ENCODE measurements at places on chromosomes 16 and 17.

GRCh38 chr17:67716405-67716798 is 1.3 kb upstream of the NOL11 start:
- no peak for DNase-seq

DNA sequence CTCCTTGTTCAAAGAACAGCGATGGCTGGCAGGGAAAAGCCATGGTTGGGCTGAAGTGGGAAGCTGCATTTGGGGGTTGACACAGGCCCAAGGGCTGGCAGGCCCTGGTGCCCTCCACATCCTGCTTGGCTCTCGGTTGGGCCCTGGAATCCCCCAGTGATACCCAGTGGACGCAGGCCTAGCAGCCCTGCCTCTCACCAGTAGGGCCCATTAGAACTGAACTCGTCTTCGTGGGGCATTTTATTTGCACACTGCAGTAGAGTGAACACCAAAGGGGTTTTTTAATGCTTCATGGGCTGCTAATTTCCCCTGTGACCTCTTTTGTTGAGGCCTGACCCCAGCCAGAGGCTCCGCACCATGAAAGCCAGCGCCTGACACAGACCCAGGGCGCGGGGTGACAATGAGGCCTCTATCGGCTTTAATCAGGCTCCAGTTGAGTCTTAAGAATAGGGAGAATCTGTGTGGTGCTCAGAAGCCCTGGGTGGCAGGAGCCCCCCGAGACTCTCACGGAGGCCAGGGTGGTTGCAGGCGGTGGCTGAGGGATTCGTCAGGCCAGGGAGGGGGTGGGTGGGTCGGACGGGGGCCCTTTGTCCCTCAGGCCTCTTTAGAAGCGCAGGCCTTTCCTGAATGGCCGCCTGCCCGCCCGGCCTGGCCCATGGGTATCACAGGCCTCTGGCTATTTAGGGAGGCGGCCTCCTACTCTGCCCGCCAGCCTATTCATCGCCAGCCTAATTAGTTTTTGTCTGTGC is 199.3 kb downstream of the NTN1 start:
- DNase-seq, result no peak

DNA sequence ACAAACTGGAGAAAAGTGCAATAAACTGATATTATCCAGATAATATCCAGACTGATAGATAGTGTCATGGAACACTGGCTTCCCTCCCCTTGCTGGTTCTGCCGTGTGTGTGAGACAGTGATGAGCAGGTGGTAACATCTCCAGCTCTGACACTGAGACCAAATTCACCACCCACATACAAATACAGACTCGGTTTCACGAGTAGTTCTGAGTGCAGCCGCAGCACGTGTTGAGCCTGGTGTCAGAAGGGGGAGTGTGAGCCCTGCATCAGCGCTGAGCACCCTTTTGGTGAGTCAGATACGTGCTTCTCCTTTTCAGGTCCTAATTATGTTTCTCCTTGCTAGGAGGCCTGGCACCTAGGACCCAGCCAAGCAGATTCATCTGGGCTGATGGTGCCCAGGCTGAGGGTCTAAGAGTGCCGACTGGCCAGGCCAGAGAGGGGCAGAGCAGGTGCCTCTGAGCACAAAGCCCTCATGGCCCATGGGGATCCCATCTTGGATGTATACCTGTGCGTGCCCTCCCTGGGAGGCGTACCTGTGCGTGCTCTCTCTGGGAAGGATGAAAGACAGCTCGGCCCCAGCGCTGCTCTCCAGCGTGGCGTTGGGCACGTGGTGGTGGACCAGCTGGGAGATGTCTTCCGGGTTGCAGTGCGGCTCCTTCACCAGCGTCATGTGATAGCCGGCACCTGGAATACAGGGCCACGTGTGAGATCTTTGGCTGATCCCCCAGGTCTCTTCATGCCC is 27.3 kb upstream of the RNPS1 start:
- DNase-seq, result no peak

- DNase-seq, result no peak
Observed at GRCh38 chr17:8820311-8821010, 21.3 kb upstream of the MFSD6L start.

DNA sequence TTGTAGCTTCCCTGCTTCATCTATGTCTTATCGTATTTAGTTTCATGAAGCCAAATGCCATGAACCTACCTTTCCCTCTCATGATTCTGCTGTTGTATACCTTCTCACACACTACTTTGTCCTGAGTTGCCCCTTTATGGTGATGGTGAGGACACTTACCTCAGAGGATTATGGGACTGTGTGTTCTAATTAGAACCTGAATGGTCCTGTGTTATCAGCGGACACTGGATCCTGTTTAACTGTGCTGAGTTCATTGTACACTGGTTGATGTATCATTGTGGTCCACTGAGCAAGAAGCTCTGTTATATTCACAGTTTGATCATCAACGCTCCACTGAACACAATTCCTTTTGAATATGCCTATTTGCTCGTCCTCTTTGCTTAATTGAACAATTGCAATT is 343.0 kb downstream of the RBFOX1 start:
- no peak for DNase-seq

- no peak for DNase-seq
Observed at GRCh38 chr16:22614271-22614947, 103.7 kb downstream of the NPIPB5 start.

- DNase-seq, result peak; percentile 27
Observed at GRCh38 chr16:67917140-67917851, 14.4 kb downstream of the CTRL start.

GRCh38 chr17:43741636-43742035 is 17.0 kb downstream of the SOST start:
- no peak for DNase-seq

- DNase-seq, result no peak
Observed at GRCh38 chr16:20903116-20903898, 2.7 kb downstream of the LYRM1 start.

DNA sequence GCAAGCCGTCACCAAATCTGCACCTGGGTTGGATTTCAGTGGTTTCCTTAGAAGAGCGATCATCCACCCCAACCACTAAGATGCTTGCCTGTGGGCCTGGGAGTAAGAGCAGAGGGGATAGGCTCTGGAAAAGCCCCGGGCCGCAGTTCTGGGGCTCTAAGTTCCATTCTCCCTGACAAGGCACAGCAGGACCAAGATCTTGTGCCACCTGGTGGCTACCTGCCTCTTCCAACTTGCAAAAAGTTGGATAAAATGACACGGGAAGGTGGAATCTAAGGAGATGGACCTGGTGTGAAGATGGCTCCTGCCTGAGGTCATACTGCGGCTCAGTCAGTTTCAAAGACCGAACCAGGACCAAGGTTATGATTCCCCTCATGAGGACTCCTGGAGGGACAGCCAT is 42.3 kb downstream of the ABCC12 start:
- DNase-seq, result no peak

All from NCI-H446 treated with DMSO at 0.1 percent for 48 hours (cell line).